ENCODE measurements at places on chromosomes 4 and X. TPM values are rescaled to one million over a fixed set of nuclear protein-coding genes. Genes with fewer than 3 reads are reported as not detected.

GRCh38 chr4:15757054-15757453, 21.1 kb upstream of the CD38 start:
- DNase-seq = no peak

DNA sequence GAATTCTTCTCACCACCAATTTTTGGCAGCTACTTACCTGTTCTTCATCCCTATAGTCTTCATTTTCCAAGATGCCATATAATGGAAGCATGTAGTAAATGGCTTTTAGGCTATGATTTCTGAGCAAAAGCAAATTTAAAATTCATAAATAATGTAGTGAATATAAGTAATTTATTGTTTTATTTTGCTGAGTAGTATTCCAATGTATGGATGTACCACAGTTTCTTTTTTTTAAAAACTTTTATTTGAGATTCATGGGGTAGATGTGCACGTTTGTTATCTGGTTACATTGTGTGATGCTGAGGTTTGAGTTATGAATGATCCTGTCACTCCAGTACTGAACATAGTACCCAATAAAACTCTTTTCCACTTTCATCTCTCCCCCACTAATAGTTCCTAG, 369.1 kb downstream of the IL15 start:
- DNase-seq = no peak

DNA sequence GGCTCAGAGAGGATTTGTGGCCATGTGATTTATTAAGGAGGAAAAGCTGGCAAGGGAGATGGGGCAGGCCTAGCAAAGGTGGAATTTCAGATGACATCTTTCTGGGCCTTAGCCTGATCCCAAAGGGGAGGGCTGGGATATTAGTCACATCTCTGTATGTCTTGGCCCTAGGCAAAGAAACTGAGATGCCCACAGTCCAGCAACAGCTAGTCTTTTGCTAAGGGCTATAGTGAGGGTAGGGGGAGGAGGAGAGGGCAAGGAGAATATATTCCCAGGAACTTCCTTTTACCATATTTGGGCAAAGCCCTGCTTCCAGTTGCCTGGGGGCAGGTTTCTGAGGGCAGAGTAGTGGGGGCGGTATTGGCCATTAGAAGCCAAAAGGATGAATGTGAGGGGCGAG, 209.8 kb upstream of the NR3C2 start:
- no peak for DNase-seq

GRCh38 chr4:165378745-165379677, at the start of gene CPE:
Gene CPE, plus strand, starts transcription at chr4:165379008. Its CDS starts 214 bp downstream, at chr4:165379222.
- DNase-seq = peak; percentile 59

- DNase-seq = no peak
Measured at GRCh38 chr4:69323284-69323683, 43.0 kb downstream of the UGT2B28 start.

GRCh38 chr4:64407000-64407399, 2.2 kb downstream of the TECRL start:
- no peak for DNase-seq

GRCh38 chr4:13597141-13597540, 30.4 kb downstream of the BOD1L1 start:
- no peak for DNase-seq

DNA sequence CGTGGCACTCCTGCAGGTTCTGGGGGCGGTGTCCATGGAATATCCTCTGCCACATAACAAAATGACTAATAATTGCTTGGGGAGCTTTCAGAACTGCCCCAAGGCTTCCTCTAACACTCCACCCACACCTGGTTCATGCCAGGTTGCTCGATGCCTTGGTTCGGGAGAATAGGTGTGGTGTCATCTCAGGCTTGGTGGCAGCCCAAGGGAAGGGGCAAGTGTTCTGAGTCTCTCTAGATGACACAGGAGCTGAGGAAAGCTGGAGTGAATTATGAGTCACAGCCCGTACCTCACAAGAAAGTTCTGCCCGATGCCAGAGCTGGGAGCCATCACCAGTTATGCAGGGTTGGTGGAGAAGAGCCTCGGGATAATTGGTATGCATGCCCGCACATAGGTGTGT, 14.7 kb downstream of the FTSJ1 start:
- DNase-seq = no peak

DNA sequence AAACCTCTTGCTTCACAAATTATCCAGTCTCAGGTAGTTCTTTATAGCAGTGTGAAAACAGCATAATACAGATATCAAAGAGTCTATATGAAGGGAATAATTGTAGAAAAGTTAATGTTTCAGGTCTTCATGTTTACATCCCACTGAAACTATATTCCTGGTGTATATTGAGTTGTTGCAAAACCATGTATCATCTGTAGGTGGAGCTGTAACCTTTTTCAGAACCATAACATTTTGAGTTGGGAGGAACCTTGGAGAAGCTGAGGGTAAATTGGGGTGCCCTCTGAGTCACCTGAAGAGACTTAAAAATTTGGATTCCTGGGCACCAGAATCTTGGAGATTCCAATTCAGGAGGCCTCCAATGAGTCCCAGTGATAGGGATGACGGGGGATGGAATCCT, 51.9 kb upstream of the TAPT1 start:
- DNase-seq = no peak

DNA sequence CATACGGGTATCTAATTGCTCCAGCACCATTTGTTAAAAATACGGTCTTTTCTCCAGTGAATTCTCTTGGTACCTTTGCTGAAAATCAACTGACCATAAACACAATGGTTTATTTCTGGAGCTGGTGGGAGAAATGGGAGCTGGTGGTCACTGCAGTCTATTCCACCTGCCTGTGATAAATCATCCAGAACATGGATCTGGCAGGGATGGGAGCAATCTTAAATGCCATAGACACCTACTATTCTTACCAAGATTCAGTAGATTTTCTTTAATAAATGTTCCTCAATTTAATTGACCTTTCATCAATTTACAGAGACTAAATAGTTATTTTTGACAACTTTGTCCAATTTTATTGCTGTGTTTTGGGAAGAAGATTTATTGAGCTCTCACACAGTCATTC, 68.1 kb downstream of the SLC9A7 start:
- no peak for DNase-seq

- no peak for DNase-seq
Measured at GRCh38 chrX:101290957-101291603, at the start of gene TAF7L. Gene TAF7L, minus strand, starts transcription at chrX:101291334. Its CDS starts 3,791 bp downstream, at chrX:101287543.

GRCh38 chrX:9897761-9898161, 69.4 kb upstream of the CLDN34 start:
- DNase-seq = no peak

DNA sequence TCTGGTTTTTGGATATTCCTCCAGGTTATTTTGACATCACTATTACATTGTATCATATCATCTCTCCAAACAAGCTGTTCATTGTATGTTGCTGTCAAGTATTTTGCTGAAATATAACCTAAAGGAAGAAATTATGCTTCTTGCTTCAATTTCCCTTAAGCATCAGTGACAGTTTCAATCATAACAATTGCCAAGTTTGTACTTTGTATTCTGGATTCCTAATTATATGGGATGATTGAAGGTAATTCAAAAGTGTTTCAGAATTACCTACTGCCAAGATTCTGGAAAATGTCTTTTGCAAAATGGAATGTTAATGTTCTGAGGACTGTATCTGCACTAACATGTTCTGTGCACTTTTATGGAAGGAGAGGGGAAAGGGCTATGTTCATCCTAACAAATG, 228.7 kb downstream of the PRDM5 start:
- no peak for DNase-seq

GRCh38 chrX:7318241-7318640, 170.3 kb upstream of the PUDP start:
- DNase-seq = no peak

- DNase-seq = no peak
Measured at GRCh38 chrX:66030505-66031317, 9.2 kb downstream of the VSIG4 start.

DNA sequence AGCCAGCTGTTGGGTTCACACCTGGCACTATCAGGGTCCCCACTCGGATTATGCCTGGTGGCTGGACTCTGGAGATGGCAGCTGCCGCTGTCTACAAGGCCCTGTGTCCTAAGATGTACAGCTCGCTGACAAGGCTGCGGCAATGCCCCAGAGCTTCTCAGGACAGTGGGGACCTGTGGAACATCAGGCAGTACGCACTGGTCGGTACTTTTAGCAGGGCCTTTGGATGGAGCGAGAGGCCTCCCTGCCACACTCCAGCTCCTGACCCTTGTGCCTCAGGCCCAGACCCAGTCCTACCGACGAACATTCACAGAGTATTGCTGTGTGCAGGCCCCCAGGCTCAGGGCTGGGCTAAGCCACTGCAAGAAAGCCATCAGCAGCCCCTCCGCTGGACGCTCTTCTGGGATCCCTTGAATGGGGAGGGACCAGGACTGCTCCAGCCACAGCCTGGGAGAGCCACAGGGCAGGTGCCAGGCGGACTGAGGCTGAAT, 45.7 kb upstream of the HMX1 start:
- no peak for DNase-seq

GRCh38 chr4:139606579-139607501, 50.8 kb upstream of the SETD7 start:
- DNase-seq = no peak

- DNase-seq = no peak
Measured at GRCh38 chrX:97692575-97692974, 808.9 kb downstream of the RPA4 start.

DNA sequence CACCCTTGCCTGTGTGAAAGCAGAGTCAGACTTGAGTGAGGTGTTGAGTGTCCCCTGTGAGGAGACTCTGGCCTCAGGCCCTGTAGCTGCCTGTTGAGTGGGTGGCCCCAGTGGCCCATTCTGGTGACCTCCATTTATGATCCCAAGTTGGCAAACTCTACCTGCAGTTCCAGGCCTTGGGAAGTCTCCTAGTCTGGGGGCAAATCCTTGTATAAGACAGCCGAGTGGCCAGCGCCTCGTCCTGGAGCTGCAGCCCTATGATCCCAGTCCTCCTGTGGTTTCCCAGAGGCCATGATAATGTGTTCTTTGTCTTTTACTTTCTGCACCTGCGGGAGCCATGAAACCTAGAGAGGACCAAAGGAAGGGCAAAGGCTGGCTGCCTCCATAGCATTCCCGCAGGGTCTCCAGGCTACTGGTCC, 58.7 kb downstream of the NBDY start:
- no peak for DNase-seq

DNA sequence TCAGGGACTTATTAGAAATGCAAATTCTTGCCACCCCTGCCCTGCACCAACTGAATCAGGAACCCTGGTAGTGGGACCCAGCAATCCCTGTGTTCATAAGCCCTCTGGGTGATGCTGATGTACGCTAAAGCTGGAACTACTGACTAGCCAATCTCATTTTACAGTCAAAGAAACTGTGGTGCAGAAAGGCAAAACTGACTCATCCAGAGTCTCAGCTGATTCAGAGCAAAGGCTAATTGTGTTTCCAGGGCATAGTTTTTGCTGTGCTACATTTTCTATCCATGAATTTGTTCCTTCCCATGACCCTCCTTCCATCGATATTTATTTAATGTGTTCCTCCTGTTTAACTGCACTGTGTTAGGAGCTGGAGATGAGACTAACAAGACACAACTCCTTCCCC, 207.5 kb downstream of the REPS2 start:
- no peak for DNase-seq

GRCh38 chr4:23234018-23234417, 541.3 kb downstream of the GBA3 start:
- no peak for DNase-seq

GRCh38 chr4:14294611-14295010, 667.1 kb upstream of the BOD1L1 start:
- no peak for DNase-seq

GRCh38 chr4:26558166-26558895, 25.6 kb upstream of the TBC1D19 start:
- DNase-seq = no peak

DNA sequence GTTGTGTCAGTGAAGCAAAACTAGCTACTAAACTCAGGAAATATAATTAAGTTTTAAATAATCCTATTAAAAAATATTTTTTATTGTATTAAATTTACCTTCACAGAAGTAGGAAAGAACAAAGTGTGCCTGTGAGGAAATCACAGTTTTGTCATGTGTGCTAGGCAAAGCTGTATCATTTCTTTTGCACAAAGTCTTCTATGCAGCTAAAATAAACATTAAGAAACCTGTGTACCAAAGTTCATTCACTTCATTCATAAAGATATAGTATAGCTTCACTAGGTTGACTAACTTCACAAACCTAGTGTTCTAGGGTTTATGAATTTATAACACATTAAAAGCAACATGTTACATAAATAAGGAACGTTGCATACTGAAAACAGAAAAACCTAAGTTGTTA, 131.0 kb downstream of the PDS5A start:
- DNase-seq = no peak

Gene TAF7L
- polyA plus RNA-seq = 0.85 TPM

Gene SPANXA2
- polyA plus RNA-seq = not detected

Gene SLC10A3
- 20.8 TPM for polyA plus RNA-seq

Gene XG
- 0.47 TPM for polyA plus RNA-seq

Gene GPC3
- polyA plus RNA-seq = 1,454 TPM

Gene AMOT
- polyA plus RNA-seq = 46.5 TPM

Gene KLB
- 0.19 TPM for polyA plus RNA-seq

Gene MXRA5
- polyA plus RNA-seq = 10.0 TPM

Gene VSIG1
- 1.0 TPM for polyA plus RNA-seq

Data from left renal pelvis (tissue), 4 donors.